ENCODE measurements at places on chromosomes 4 and X.

GRCh38 chrX:19585332-19586082, 70.2 kb upstream of the MAP3K15 start:
- no peak for DNase-seq

DNA sequence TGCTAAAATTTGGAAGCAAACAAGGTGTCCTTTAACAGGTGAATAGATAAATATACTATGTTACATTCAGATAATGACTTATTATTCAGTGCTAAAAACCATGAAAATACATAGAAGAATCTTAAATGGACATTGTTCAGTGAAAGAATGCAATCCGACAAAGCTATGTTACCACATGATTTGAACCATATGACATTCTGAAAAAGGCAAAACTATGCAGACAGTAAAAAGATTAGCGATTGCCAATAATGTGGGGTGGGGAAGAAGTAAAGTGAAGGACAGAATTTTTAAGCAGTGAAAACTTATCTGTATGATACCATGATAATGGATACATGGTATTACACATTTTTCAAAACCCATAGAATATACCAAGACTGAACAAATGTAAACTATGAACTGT, 926.9 kb downstream of the FAT4 start:
- no peak for DNase-seq

GRCh38 chr4:105808030-105808749, 87.1 kb upstream of the NPNT start:
- DNase-seq, result no peak

- DNase-seq, result no peak
Observed at GRCh38 chrX:15142084-15142715, 127.7 kb downstream of the ASB9 start.

GRCh38 chrX:68652326-68653170, 5.1 kb downstream of the STARD8 start:
- DNase-seq, result peak; percentile 11

DNA sequence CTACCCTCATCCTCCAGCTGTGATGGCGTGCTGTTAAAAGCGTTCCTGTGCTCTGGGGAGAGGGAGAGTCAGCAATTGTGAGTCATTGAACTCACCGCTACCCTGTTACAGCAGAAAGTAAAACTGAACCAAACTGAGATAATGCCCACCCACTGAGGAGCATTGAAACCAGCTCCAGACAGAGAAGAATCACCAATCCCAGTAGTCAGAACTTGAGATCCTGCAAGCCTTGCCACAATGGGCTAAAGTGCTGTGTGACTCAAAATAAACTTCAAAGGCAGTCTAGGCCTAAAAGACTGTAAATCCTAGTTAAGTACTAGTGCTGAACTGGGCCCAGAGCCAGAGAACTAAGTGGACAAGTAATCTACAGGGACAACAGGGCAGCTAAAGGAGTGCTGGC, 1394.2 kb upstream of the DIAPH2 start:
- DNase-seq, result no peak

Measured in A549 (cell line).